ENCODE measurements at places on chromosomes 13 and 19.

- no peak for DNase-seq
These were observed 10.7 kb downstream of the LMTK3 start for GRCh38 chr19:48500830-48501493.

GRCh38 chr19:1105008-1105872 lies 1.4 kb downstream of the GPX4 start:
- DNase-seq, result no peak

- DNase-seq, result no peak
These were observed 541.6 kb downstream of the SUCLA2 start for GRCh38 chr13:47459512-47459911.

GRCh38 chr13:58992478-58993042 lies 1171.2 kb downstream of the DIAPH3 start:
- no peak for DNase-seq

GRCh38 chr19:6458695-6459261 lies 814 bp downstream of the SLC25A23 start:
- DNase-seq, result peak; percentile 45

DNA sequence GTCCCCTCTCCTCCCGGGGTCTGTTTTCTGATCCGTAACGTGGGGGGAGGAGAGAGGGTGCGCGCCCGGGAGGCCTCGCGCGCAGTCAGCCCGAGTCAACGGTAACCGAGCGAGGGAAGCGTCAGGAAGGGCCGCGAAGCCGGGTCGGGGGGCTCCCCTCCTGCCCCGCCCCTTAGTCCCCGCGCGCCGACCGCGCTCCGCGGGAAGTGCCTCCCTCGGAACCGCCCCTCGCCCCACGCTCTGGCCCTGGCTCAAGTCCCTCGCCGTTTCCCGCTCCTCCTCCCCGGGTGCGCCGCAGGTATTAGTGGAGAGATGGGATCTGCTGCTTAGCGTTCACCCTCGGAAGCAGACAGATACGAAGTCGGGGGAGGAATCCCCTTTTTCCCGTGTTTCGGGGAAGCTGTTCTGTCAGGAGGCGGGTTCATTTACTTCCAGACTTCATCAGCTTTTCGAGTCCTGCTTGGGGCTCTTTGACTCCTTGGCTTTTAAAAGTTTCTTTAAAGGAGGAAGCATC lies 770 bp downstream of the HNRNPM start:
- no peak for DNase-seq

DNA sequence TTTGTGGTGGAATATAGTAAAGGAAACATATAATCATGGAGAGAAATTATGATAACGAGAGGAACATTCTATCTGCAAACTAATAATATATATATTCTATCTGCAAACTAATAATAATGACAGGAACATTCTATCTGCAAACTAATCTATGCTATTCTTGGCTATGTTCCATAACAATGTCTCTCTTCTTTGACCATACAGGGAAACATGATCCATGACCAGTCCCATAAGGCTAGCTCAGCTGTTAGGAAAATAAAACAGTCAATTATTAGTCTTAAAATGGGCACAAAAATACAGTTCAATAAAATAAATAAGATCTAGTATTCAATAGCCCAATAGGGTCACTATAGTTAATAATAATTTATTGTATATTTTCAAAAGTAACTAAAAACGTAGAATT lies 707.8 kb upstream of the PCDH20 start:
- DNase-seq, result no peak

DNA sequence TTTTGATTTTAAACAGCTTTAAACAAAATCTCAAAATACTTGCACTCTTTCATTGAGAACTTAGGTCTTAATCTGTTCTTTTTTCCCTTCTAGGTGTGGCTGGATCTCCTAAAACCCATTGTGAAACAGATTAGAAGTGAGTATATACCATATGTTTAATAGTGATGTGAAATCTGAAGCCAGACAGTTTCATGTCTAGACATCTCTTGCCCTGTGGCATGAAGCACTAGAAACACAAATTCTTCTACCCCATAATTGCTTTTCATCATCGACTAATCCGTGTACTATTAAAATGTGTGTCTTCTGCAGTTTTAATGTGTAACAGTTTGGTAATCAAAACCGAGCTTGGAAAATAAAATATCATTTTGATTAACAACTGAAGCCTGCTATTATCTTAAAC lies 188.2 kb upstream of the RNF113B start:
- no peak for DNase-seq

DNA sequence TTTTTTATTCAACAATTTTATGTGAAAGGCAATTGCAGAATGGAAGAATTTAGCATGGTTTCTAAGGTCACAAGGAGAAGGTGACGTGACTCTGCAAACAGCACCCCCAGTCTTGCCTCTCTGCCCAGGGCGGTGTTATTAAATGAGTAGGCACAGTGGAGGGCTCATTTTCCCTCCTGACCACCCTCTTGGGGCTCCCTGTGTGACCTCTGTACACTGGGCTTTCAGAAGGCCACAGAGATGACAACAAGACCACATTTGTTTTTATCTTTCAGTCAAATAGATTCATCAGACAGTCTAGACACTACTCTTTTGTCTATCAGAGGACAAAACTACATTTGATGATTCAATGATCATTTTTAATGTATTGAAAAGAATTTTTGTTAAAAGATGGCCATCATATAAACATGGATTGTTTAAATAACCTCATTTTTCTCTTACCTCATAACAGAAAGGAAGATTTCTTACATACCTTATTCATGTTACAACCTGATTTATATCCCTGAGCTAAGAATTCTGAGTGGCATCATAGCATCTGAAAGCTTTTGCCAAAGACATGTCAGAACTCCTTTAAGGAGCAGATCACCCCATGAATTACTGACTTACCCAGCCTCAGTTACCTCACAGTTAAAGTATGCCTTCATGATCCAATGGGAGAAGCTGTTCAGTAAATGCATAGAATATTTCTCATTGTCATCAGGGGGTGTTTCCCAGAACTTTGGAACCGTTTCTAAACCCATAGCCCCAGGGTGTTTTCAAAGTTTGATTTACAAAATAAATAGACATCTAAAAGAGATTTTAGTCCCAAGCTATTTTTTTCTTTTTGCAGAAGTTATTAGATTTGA lies 184.0 kb upstream of the RFC3 start:
- DNase-seq, result no peak

DNA sequence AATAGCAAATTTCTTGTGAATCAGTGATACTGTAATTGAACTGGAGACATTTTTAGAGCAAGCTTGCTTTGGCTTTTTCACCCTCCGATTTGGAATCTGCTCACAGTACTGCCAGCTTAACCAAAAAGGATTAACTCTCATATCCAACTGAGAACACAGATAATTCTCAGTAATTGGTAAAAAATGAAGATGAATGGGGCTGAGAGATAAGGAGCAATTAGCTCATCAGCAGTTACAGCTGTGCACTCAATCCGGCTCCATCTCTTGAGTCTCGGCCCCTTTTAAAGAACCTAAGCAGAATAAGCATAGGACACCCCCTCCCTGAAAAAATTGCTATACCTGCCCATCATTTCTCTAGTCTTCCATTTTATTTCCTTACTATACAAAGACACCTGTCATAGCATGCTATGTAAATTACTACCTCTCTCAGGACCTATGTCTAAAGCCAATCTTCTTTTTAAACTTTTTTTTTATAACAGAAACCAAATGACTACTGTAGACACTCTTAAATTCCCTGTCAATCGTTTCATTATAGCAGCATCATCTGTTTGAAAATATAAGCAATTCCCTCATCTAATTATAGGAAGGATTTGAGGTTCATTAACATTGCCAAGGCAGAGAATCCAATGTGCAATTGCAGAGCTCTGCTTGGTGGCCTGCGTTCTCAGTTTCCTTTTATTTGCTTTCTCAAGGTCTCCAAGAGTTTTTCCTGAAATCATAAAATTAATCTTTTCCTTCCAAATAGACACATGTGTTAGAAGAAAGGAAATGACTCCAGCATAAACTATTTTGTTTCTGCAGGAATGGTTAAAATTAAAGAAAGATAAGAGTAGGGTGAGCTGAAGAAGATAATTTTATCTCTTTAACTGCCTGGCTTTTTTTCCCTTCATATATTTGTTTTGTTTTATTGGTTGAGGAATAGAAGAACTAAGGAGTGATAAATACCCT lies 242.1 kb downstream of the DACH1 start:
- DNase-seq, result no peak

GRCh38 chr19:47701717-47702552 lies 11.3 kb upstream of the EHD2 start:
- no peak for DNase-seq

- peak; percentile 42 for DNase-seq
These were observed 15.9 kb downstream of the ZNF787 start for GRCh38 chr19:56105090-56105701.

DNA sequence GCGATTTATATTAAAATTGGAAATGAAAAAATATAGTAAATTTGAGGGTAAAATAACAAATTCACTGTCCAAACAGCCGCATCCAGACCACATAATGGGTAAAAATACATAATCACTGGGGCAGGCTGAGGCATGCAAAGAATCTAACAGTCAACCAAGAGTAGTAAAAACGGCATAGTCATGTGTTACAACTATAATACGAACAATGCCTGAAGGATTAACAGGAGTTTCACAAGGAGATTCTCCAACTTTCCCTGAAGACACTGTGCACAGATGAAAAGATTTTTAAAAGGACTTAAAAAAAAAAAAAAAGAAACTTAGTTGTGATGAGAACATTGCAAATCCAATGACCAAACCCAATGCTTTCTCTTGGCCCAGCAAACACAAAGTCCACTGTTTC lies 20.4 kb upstream of the ATXN8OS start:
- DNase-seq, result no peak

DNA sequence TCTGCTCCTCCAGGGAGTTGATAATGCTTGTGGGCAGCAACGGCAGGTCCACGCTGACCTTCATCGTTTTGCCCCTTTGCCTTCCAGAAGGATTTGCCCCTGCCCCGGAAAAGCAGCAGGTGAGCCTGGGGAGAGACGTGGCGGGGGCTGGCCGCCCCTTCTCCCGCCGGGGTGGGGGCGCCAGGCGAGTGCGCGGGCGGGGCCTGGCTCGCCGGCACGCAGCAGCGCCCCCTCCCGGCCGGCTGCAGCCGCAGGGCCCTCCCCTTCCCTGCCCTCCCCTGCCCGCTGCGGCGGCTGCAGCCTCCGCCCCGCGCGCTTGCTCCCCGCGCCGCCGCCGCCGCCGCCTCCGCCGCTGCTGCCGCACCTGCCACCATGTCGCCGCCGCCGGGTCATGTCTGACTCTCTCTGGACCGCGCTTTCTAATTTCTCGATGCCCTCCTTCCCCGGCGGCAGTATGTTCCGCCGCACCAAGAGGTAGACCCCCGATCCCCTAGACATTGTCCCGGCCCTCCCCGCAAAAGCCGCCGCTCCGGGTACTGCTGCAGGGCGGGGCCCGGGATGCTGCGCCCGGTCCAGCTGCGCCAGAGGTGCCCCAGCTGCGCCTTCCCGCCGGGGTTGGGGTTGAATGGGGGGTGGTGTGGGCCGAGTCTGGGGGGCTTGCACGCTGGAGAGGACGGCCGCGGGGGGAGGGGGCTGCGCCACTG lies at the start of gene MAST1:
Gene MAST1, plus strand, starts transcription at position 334 of the 704 bp plus-strand sequence. Its CDS starts 58 bp downstream, at position 392.
- peak; percentile 40 for DNase-seq

- DNase-seq, result no peak
These were observed 28.8 kb downstream of the DPF1 start for GRCh38 chr19:38195237-38195636.

- DNase-seq, result no peak
These were observed 56.9 kb downstream of the RFC3 start for GRCh38 chr13:33874871-33875270.

- DNase-seq, result no peak
These were observed 38.4 kb downstream of the PIBF1 start for GRCh38 chr13:72820156-72820897.

- no peak for DNase-seq
These were observed 30.4 kb downstream of the NLRP11 start for GRCh38 chr19:55801416-55801815.

GRCh38 chr13:52847322-52847681 lies 1.1 kb downstream of the PCDH8 start:
- DNase-seq, result no peak

GRCh38 chr19:7943444-7944176 lies at the start of gene TIMM44:
TSS of gene TIMM44 (minus strand) at chr19:7943666. CDS start at chr19:7943651, 15 bp downstream.
- DNase-seq, result peak; percentile 93

Measured in right kidney (tissue), 9 donors.